Thymus (tissue), 14 donors: ENCODE measurements at places on chromosomes 2 and 18. TPM values are rescaled to one million over a fixed set of nuclear protein-coding genes. Genes with fewer than 3 reads are reported as not detected.

- DNase-seq = no peak
Observed at GRCh38 chr18:47389210-47389609, 137.8 kb upstream of the SKOR2 start.

DNA sequence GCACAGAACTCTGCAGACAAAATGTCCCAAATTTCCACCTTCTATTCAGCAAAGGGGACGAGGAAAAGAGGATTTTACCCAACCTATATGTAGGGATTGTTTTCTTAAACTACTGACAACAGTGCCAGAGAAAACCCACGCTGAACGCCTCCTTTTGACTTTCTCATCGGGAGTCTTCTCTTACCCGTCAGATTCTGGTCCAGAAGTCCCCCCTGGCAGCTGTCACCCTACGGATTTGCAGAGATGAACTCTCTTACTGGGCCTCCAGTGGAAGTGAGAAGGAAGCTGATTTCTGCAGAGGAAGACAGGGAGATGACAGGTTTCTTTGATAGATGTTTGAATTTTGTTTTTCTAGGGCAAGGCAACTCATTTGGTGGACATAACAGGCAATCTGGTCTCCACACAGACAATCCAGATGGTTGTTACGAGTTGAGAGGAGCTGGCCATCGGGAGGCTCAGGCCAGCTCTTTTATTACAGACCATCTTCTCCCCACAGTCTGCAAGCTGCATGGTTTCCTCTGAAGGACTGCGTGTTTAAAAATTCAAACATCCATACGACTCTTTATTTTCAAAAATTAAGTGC lies 804.3 kb downstream of the RNF144A start:
- DNase-seq = no peak

GRCh38 chr2:70362661-70363060 lies 60.8 kb upstream of the FAM136A start:
- DNase-seq = no peak

- DNase-seq = no peak
Observed at GRCh38 chr18:25737710-25738311, 352.6 kb downstream of the SS18 start.

- DNase-seq = no peak
Observed at GRCh38 chr2:202007015-202007982, 26.4 kb upstream of the FZD7 start.

DNA sequence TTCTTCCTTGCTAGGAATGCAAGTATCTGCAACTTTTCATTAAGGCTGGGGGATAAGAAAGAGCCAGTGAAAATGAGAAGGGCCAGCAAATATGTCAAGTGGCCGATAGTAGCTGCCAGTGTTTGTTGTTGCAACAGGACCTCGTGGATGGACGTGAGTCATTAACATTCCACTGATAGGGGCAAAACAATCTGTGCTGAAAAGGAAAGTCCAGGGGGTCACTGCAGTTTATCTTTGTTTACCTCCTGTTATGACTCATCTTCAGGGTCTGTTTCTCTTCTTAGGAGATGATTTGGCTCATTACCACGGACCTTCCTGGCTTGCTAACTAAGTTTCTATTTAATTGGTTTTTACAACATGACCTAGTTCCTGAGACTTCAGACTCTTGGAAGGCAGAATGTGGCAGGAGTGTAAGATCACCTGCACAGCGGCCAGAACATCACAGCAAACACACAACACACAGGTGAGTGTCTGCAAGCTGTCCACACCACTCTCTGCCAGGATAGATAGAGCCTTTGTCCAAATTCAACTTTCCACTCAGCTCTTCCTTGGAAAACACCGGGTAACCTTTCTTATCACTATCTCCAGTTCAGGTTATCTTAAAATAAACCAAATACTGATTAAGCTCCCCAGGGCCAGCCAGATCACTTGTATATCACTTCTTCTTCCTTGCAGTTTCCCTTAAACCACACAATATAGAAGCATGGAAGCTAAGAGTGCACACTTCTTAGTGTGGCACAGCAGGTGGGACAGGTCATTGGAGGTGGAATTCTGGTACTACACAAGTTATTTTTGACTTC lies 157.5 kb upstream of the LMAN1 start:
- no peak for DNase-seq

DNA sequence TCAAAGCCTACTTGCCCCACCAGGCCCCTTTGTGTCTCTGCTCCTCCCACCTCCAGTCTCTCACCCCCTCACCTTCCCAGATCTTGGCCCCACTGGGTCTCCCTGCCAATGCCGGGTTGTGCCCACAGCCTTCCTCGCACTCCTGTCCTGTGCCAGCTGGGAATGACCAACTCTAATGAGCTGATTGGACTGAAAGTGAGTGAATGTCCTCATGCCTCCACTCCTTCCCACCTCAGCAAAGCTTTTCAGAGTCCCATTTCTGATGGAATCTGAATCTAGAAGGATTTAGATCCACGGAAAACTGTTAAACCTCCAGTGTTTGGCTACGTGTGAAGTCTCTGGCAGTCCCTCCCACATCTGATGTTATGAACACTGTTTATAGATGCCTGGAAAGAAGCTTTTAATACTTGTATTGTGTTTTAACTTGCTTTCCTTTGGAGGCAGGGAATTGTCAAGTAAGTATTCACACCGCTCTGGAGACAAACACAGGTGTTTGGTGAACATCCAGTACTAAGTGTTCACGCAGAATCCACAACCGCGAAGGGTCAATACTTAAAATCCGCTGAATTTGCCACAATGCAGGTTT lies 103.9 kb downstream of the RTN4 start:
- DNase-seq = no peak

- no peak for DNase-seq
Observed at GRCh38 chr2:113258471-113259147, 20.1 kb downstream of the PAX8 start.

Gene MTX2
- polyA plus RNA-seq = 57.7 TPM
